ENCODE measurements at places on chromosomes 3 and 15. TPM values are rescaled to one million over a fixed set of nuclear protein-coding genes. Genes with fewer than 3 reads are reported as not detected.

The C3orf70 gene
- total RNA-seq = 3.6 TPM

The TRMT10C gene
- total RNA-seq = 64.7 TPM

GRCh38 chr3:183579967-183580900 lies 24.7 kb upstream of the KLHL6 start:
- no peak for DNase-seq

DNA sequence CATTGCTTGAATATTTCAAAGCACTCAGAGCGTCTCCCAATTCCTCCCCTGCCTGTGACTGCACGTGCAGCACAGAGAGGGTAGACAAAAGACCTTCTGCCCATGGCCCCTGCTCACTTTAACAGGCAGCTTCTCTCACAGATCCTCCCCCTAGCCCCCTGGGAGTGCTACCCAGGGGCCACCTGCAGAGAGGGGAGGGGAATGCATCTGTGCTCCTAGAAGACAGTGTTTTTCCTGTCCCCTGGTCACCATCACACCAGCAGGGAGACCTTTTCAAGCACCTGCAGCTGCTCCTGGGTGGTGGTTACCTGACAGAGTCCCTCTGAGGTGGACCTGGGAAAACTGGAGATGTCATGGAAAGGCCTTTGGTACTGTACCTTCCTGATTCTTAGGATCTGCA lies 56.7 kb upstream of the PRR23C start:
- DNase-seq = no peak

- DNase-seq = no peak
Measured at GRCh38 chr15:96344060-96344705, 13.7 kb downstream of the NR2F2 start.

DNA sequence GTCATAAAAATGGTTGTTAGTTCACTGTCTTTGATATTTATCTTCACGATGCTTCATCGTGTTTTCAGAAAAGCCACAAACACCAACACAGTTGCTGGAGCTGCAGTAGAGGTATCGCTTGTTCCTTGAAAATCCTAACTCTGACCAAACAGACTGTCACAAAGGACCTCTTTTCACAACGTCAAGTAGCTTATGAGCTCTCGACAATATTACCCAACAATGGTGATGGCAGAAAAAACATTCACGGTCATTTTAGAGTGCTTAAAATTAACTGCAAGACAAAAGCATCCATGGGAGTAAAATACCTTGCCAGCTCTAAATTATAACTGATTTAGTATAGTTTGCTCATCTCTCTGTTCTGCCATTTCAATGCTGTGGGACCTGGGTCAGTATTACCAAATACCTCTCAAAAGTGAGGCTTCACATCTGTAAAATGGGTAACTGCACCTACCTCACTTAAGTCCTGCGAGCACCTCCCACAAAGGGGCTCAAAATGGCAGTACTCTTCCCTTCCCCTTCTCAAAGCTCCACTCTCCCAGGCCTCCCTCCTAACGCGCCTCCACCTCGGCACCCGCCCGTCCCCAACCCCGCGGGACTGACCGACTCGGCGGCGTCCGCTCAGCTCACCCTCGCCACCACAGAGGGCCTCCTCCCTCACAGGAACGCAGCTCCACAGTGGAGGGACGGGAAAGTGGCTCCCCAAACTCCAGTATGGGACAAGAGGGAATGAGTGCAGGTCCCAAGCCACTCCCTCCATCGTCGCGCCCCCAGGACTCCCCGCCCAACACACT lies 546 bp downstream of the TRIM59 start:
- no peak for DNase-seq

GRCh38 chr3:141074529-141074928 lies 23.4 kb downstream of the SPSB4 start:
- DNase-seq = no peak

DNA sequence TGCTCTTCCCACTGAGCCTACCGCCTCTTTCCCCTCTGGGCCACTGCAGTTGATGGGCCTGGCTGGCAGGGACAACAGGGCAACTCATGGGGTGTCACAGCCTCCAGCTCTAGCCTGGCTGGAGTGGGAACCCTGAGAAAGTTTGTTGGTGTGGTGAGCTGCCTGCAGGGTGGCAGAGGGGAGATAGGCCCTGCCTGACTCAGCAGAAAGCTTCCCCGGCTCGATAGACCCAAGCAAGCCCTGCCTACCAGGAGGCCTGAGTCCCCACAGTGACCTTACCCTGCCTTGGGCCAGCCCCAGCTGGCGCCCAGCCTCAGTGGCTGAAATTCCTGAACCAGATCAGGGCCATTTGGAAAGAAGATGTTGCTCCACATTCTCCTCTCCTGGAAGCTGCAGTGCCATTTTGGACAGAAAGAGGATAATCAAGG lies 29.4 kb downstream of the ABTB1 start:
- no peak for DNase-seq

Measured in Daoy (cell line).